ENCODE measurements at places on chromosomes 2 and 18.

DNA sequence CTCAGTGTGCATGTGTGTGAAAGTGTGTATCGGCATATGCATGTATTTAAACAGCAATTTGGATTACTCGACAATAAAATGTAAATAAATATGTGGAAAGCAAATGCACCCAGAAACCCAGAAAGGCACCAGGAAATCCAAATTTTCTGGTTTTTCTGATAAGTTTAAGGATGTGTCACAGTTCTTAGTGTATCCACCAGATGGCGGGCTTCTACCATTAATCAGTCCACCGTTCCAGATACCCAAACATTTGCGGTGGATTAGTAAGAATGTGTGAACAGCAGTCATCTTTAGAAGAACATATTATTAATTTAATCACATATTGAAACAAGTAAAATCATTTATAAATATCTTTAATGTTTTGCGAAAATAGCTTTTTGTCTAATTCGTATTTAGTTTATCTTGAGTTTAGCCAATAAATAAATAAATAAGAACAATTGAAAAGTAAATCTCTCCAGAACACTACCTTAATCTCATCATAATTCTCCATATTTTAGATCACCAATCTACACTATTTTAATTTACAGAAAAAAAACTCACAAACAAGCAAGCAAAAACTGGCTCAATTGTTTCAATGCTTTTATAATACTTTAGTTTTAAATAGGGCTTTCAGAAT is 298.9 kb downstream of the DSEL start:
- DNase-seq: peak; percentile 45

GRCh38 chr2:134282629-134283400 is 28.9 kb downstream of the MGAT5 start:
- peak; percentile 53 for DNase-seq

DNA sequence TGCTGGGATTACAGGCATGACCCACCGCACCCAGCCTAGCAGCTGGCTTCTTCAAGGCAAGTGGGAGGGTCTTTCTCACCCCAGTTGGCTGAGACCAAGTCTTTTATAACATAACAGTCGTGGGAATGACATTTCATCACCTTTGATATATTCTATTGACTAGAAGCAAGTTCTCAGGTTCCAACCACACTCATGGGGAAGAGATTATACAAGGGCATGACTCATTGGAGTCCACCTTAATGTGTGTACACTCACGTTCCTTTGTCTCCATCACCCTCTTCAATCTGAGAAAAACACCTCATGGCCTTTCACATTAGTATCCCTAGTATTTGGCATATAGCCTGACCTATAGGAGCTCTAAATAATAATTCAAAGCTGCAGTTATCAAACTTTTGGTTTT is 2.8 kb upstream of the BBS5 start:
- DNase-seq: no peak

DNA sequence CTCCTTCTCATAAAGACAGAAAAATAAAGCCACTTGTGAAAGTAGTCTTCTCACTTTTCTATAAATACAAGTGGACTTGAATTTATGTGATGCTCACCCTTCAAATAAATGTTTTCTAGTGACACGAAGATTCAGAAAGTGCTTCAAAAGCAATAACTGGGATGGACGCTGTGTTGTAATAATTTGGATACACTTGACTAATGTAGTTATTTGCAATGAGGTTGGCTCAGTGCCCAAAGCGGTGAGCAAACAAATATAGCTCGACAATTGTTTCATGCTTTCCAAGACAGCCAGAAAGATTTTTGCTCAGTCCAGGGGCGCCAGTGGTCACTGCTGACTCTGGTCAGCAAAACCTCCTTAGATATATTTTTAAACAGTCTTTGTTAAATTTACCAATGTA is 278.6 kb upstream of the KLHL14 start:
- no peak for DNase-seq

- DNase-seq: no peak
Observed at GRCh38 chr2:46569061-46569560, 89.7 kb downstream of the TMEM247 start.

DNA sequence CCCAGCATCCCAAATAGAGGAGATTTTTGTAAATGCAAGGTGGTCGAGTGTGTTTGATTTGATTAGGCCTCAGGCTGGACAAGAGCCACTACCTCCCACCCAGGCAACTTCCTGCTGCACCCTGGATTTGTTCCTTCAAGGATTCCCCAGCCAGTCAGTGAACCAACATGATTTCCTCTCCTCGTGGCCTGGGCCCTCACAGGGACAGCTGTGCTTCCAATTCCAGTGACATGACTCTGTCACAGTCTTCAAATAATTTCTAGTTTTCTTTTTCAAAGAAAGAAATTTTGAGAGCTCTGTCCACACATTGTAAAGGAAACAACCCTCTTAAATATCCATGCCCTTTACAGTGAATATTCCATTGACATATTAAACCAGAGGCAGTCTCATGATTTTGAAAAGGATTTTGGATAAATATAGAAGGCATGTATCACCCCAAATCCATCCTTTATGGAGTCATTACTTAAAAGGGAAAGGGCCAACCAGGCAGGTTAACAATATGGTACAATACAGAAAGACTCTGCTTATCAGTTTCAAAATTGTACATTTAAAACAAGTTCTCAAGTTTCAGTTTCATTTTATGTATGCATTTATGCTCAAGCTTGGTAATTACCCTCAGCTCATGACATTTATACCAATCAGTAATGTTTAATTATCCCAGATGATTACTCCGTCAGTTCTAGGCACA is 121.3 kb upstream of the FOSL2 start:
- no peak for DNase-seq

- no peak for DNase-seq
Observed at GRCh38 chr2:73063472-73063871, 8.0 kb downstream of the SFXN5 start.

DNA sequence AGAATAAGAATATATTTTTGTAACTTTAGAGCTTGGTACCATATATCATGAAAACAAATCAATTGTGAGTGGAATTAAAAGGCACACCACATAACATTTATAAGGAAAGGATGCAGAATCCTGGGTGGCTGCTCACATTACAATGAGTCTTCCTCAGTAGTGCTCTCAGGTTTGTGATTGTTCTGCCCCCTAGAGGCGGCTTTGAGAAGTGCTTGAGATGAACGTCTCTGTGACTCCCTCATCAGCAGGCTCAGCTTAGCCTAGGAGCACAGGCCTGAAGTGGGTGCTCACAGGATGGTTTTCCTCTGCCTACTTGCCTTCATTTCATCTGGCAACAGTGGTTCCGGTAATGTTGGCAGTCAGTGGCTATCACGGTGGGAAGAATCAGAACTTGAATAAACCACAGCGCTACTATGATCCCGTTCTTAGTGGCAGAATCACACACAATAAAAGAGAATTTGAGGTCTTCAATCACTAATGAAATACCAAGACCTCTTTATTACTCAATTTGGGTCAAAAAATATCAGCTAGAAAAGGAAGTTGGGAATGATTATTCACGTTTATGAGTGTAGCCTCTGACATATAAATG is 38.1 kb upstream of the B4GALT6 start:
- peak; percentile 81 for DNase-seq

- peak; percentile 15 for DNase-seq
Observed at GRCh38 chr2:9984217-9984739, 32.8 kb downstream of the GRHL1 start.

DNA sequence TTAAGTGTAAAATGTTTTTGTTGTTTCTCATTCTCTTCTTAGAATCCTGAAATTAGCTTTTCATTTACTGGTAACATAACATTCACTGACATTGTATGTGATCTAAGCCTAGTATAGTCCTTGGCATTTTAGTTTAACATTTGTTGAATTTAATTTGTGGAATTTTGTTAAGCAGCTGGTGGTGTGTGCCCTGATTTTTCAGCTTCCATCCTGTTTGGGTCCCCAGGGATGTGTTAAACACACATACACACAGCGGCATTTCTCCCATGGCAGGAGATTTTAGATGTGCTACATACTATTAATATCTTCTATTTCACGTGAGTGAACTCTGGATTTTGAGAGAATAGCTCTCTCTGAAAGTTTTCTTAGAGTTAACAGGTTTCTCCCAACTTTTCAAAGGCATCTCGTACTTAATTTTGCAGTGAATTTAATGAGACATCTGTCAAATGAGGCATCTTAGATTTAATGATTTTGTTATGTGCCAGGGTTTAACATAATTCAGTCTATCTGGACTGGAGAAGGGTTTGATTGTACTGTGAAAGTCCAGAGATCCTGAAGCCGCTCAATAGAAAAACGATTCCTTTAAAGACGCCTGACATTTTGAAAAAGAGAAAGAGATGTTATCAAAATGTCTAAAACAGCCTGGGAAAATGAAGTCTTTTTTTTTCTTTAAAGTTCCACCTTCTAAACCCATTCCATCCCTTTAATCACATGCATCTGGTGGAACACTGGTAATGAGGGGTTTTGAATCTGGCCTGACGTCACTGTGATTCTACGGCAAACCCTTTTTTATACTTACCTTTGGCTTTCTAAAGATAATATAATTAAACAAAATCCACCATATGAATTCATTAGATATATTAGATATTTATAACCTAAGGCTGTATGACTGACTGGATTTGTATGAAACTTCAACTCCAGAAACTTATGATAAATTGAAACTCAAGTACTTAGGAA is 6.8 kb downstream of the PHLPP1 start:
- no peak for DNase-seq

Data from DND-41 (cell line).